ENCODE measurements at places on chromosomes 1 and 21. TPM values are rescaled to one million over a fixed set of nuclear protein-coding genes. Genes with fewer than 3 reads are reported as not detected.

ERG gene
- total RNA-seq: 2.3 TPM

CRP gene
- total RNA-seq: not detected

CALML6 gene
- 0.18 TPM for total RNA-seq

GBP3 gene
- 0.82 TPM for total RNA-seq

SRP9 gene
- total RNA-seq: 242 TPM

GBP1 gene
- total RNA-seq: 0.82 TPM

AADACL3 gene
- total RNA-seq: not detected

RHBDL2 gene
- 0.18 TPM for total RNA-seq

PBX1 gene
- 107 TPM for total RNA-seq

ATP6V1G3 gene
- total RNA-seq: not detected

SPRR2A gene
- not detected for total RNA-seq

S100A7 gene
- not detected for total RNA-seq

NBPF10 gene
- 2.9 TPM for total RNA-seq

PLA2G4A gene
- 3.3 TPM for total RNA-seq

COL24A1 gene
- total RNA-seq: 15.2 TPM

UAP1 gene
- total RNA-seq: 29.6 TPM

RNU1-1 gene
- 40,842 TPM for total RNA-seq

ITGB2 gene
- 6.8 TPM for total RNA-seq

TRABD2B gene
- total RNA-seq: 0.36 TPM

CCDC28B gene
- 13.4 TPM for total RNA-seq

PTCH2 gene
- total RNA-seq: 2.4 TPM

BEND5 gene
- 17.6 TPM for total RNA-seq

MYOG gene
- total RNA-seq: not detected

OR2L8 gene
- 6.6 TPM for total RNA-seq

RIPK4 gene
- total RNA-seq: 0.18 TPM

SETDB1 gene
- 57.9 TPM for total RNA-seq

YRDC gene
- 6.4 TPM for total RNA-seq

PTPN22 gene
- 0.36 TPM for total RNA-seq

KRTAP21-2 gene
- total RNA-seq: not detected

Measured in cerebellum (tissue), 4 donors.